Stimulated activated CD8-positive, alpha-beta memory T cell treated with anti-CD3 and anti-CD28 coated beads, Interleukin-15, amount 100 ng/mL, for 4 hours (primary cell): ENCODE measurements at places on chromosomes 3 and 15.

DNA sequence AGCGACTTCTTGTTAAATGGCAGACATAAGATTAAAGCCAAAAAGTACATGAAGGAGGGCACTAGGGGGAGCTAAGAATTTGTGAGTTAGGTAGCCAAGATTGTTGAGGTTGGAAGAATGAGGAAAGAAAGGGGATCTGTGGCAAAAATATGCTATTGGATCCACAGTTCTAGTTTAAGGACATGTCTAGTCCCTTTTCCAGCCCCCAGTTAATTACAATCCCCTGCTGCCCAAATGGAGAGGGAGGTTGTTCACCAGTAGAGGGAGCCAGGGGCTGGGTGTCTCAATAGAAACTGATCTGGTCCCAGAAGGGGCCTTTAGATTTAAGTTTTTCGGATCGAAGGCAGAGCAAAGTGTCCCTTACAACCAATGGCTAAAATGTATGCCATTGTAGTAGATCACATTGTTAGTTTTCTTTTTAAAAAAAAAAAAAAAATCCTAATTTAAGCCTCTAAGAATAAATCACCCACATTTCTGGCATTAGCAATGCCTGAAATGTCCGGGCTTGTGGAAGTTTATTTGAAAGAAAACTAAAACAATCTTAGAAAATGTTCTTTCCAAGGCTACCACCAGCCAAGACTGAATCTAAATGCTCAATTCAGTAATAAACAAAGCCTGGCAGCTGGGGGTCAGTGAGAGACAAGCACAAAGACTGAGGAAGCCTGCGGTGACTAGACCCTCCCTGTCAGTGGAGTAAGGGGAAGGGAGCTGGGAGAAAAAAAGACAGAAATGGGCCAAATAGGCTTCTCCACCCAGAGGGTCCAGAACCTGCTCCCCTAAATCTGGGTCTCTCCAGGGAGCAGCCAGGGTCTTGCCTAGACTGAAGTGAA is 7.1 kb downstream of the COL8A1 start:
- no peak for DNase-seq

DNA sequence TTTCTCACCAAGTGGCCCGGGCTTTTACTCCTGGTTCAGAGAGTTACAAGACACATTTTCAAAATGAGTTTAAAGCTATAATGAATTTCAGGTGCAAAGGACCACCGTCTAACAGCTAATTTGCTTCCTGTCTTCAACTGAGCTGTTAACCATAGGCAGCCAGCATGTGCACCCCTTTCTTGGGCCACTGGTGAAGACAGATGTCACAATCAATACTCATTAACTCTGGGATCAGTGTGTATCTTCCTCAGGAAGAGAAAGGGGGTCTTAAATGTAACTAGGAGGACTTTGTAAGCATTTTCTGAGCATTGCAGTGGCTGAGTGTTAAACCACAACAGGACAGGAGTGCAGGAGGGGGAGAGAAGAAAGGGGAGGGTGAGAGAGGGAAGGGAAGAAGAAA is 750.7 kb upstream of the CFAP20DC start:
- DNase-seq, result no peak

- DNase-seq, result no peak
These were observed 5.0 kb upstream of the AP3S2 start for GRCh38 chr15:89898614-89899294.

DNA sequence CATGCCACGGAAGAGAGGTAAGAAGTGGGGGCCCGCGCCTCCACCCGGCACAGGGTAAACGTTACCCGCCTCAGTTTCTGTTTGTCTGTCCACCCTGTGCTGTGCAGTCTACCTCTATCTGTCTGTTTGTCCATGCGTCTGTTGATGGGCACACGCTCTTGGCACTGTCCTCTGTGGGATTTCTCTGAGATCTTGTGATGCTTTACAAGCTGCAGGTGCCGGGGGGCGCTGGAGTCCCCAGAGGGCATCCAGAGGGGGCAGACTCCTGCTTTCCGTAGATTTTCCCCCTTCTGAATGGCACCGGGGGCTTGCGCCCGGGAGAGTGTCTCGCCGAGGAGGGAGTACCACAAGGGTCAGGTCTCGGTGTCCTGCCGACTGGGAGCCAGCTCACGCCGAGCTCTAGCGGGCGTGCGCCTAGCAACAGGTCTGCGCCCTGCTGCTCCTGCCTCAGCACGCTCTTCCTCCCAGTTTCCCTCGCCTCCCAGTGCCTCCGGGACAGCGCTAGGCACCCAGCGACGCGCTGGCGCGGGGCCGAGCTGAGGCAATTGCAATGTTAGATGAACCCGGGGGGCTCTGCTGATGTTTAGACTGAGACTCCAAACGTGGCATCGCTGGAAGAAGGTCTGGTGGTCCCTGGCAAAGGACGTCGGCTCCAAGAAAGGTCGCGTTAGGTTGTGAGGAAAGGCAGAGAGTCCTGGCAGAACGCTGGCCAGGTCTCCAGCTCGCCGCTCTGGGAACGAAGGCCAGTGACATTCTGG is 667 bp downstream of the CEMIP start:
- no peak for DNase-seq

- DNase-seq, result no peak
These were observed 45.8 kb upstream of the FSIP1 start for GRCh38 chr15:39828374-39828931.

DNA sequence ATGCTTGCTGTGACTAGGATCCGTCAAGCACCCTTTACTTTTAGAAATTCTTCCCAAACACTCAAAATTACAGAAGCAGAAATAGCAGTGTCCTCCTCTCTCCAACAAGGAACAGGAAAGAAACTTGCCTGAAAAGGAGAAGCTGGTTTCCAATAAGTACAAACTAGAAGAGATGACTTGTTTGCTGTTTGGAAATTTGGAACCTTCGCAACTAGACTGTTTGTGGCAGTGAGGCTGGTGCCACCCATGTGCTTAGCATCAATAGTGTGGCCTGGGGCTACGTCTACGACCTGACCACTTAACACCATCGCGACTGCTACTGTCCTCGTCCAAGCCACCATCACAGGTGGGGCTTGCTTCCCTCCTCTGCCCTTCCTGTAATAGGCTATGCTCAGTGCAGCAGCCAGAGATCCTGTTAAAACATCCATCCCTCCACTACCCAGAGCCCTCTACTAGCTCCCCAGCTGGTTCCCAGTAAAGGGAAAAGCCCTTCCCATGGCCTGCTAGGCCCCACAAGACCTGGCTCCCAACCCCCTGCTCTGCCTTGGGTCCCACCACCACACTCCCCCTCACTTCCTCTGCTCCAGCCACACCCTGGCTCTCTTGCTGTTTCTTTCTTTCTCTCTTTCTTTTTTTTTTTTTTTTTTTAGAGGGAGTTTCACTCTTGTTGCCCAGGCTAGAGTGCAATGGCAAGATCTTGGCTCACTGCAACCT is 52.6 kb upstream of the CCR2 start:
- DNase-seq, result no peak

DNA sequence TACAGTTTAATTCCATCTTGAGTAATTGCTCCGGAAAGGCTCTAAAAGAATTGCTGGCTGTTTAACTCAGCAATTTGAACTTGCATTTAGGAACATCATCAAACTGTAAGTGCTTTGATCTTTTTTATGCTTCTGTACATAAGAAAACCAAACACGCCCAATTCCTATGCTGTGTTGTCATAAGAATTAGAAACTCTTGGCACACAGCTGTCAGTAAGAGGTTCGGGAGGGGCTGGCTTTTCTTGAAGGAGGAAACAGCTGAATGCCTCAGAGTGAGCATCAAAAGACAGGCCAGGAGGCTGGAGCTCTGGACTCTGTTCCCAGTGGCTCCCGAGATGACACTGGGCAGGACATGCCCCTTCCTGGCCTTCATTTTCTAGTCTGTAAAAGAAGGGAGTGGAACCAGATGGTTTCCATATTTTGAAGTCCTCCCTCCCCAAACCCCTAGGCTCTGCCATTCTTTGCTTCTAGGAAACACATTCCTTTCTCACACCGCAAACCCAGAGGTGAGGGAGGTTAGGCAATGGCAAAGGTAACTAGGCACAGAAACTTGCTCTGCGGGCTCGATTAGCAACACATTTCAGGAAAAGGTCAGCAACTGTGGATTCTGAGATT is 73.7 kb upstream of the DLG1 start:
- no peak for DNase-seq

DNA sequence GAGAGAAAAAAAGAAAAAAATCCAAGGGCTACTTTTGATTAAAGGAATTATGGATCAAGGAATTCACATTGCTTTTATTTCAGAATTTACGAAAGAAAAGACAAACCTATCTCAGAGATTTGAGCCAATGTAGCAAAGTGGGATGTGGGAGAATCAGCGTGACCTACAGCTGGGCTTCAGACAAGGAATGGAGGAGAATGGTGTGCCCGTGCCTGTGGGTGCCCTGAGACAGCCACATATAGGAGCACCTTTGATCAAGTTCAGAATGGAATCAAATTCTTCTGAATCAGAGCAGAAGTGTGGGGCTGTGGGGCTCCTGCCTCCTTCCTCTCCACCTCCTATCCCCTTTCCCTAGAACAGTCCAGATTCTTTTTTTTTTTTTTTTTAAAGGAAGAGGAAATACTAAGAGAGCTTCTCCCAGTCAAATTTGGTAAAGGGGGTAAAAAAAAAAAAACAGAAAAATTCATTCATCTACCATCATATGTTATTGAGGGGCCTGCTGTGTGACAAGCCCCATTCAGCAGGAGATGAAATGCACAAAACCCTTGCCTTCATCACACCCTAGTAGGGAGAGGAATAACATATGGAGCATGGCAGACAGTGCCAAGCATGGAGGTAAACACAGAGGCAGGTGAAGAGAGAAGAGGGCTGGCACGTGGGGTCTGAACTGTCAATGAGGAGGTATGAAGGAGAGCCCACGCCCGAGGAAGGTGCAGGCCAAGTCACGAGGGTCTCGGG is 25.0 kb upstream of the MUSTN1 start:
- no peak for DNase-seq

DNA sequence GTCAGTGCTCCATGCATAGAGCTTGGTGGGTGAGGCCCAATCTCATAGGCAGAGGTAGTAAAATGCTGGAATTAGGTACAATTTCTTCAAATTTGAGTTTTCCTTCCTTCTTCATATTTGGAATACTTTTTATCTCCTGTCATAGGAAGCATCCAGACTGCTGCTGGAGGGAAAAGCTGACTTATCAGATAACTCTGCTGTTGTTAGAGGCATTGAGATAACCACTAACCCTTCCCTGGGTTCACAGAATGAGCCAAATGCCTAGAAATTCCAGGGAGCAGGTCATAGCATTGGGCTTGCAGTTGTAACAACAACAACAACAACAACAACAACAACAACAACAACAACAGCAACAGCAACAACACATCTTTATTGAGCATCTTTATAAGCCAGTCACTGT is 332.7 kb downstream of the PDCD6IP start:
- no peak for DNase-seq

- DNase-seq, result no peak
These were observed 2.1 kb downstream of the TRIM69 start for GRCh38 chr15:44738340-44738984.

DNA sequence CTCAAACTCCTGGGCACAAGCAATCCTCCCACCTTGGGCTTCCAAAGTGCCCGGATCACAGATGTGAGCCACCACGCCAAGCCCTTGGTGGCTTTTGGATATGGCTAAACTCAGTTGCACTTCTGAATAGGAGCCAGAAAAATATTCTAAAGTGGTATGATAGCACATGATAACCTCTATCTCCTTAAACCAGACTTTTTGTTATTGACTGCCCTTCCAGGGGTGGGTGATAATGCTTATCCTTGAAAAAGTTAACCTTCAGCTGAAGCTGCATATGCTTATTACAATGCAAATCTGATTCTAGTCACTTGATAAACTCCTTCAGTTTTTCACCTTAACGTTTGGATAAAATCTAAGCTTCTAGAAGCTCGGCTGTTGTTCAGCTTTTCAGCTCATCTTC is 6.3 kb downstream of the CCNB2 start:
- DNase-seq, result no peak
